Left hindlimb (tissue), 1 donor: ENCODE measurements at places on chromosomes 1 and 21.

DNA sequence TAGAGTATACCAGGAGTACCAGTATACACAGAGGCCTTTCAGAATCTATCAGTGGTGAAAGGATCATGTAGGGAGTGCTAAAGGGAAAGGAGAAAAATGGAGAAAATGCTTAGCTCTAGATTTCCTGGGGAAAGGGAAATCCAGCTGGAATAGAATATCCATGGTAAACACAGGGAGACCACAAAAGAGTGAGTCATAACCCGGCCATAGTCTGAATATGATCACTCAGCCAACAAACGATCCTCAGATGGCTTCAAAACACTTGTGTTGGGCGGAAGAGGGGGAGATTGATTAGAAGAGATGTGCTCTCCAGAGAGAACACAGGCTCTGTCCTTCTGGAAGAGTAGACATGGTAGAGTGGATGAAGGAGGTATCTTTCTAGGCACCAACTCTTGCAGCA lies 180.6 kb downstream of the PAPPA2 start:
- no peak for DNase-seq

GRCh38 chr1:218345673-218346390 lies 696 bp downstream of the TGFB2 start:
- DNase-seq, result peak; percentile 79

- DNase-seq, result peak; percentile 40
Measured at GRCh38 chr1:27057801-27058625, 45.4 kb upstream of the TENT5B start.

- DNase-seq, result peak; percentile 26
Measured at GRCh38 chr1:12019858-12020509, 686 bp downstream of the MIIP start.
